Activated CD8-positive, alpha-beta memory T cell treated with anti-CD3 and anti-CD28 coated beads for 48 hours (primary cell): ENCODE measurements at places on chromosomes 5 and 9.

DNA sequence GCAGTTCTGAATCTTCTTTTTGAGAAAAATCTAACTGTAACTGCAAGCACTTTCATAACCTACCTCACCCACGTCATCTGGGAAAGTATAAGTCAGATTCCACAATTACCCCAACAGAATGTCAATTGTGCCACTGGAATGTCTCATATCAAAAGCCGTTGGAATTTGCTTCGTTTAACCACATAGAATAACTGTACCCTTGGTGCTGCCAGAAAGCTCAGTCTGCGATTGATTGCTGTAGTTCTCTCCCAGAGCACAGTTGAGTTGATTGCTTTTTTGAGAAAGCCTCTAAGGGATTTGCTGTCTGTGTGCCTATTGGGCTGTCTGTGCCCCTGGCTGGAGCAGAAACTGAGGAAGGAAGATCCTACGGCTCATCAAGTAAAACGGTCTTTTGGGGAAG lies 583.6 kb downstream of the TMEM38B start:
- no peak for DNase-seq

GRCh38 chr9:106925392-106925791 lies 62.4 kb downstream of the ZNF462 start:
- no peak for DNase-seq

GRCh38 chr9:94865582-94866452 lies 139.3 kb downstream of the AOPEP start:
- DNase-seq, result no peak

DNA sequence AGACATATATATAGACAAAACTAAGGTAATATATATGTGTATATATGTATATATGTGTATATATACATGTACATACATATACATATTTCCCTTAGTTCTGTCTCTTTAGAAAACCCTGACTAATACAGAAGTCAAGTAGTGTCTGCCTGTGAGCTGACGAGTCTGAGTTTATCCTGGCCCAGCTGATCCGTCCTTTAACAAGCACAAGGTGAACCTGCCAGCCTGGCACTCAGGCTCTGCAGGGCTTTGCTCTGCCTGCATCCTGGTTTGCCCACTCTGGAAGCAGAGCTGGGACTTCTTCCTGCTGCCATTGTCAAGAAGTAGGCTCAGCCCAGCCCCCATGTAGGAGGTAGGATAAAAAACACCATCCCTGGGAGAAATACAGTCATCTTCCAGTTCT lies 388.0 kb downstream of the ICE1 start:
- DNase-seq, result no peak

DNA sequence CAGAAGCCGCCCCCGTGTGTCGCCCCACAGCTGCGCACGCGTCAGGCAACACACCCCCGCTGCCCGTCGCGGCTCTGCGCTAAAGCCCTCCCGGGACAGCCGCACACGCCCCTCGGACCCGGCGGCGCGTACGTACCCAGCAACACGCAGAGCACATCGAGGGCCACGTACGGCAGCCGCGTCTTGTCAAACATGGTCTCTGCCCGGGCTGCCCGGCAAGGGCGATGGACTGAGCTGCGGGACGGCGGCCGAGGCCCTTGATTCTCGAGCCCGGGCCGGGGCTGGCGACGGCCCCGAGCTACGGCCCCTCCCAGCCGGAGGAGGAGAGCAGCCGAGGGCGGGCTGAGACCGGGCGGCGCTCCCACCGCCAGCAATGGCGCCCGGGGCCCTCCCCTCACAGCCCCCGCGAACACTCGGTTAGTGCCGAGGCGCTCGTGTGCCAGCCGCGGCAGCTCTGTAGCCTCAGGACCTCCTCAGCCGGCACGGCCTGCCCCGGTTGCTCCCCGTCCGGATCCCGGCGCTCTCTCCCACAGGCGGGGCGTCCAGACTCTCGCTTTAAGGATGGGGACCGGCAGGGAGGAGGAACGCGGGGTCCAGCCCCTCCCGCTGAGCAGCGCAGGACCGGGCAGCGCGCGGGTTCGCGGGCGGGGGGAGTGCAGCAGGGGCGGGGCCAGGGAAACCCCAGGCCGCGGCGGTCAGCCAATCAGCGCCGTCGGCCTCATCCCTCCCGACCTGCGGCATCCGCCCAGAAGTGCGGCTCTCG lies at the start of gene PLPP1:
Gene PLPP1, minus strand, starts transcription at position 529 of the 763 bp plus-strand sequence. Its CDS starts 335 bp downstream, at position 194.
- peak; percentile 77 for DNase-seq

GRCh38 chr9:126706698-126707053 lies 92.9 kb downstream of the LMX1B start:
- DNase-seq, result no peak

- DNase-seq, result no peak
Measured at GRCh38 chr5:31393126-31393525, 138.8 kb downstream of the DROSHA start.

GRCh38 chr5:35197351-35197750 lies 32.9 kb downstream of the PRLR start:
- no peak for DNase-seq

DNA sequence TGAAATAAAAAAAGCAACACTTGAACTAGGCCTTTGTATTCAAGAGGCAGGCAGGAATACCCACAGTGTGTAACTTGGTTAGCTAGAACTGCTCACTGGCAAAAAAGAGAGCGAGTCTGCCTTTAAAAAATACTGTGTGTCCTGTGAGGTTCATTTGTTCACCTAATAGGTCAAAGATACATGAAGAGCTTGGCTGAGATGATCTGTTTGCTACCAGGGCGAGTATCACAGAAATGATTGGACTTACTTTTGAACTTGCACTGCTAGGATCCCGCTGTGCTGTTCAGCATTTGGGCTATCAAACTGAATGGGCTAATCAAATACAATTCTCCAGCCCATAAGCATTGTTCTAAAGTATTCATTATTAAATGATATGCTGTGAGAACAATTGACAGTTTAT lies 229.1 kb downstream of the NFIB start:
- no peak for DNase-seq

DNA sequence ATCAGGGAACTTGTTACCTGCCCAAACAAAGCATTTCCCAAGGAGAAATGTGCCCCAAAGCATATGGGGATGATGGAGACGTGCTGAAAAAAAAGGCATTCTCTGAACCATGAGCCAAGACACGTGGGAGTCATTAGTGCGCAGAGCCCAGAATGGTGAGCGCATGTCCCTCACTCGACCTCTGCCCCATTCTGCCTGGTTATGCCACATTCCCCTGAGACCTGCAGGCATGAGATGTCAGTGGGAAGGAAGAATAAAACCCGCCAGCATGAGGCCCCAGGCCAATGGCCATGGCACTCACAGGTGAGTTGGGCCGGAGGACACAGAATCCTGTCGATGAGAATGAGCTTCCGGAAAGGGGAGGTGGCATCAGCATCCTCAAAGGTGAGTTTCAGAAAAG lies 228.9 kb downstream of the CDK5RAP2 start:
- no peak for DNase-seq

DNA sequence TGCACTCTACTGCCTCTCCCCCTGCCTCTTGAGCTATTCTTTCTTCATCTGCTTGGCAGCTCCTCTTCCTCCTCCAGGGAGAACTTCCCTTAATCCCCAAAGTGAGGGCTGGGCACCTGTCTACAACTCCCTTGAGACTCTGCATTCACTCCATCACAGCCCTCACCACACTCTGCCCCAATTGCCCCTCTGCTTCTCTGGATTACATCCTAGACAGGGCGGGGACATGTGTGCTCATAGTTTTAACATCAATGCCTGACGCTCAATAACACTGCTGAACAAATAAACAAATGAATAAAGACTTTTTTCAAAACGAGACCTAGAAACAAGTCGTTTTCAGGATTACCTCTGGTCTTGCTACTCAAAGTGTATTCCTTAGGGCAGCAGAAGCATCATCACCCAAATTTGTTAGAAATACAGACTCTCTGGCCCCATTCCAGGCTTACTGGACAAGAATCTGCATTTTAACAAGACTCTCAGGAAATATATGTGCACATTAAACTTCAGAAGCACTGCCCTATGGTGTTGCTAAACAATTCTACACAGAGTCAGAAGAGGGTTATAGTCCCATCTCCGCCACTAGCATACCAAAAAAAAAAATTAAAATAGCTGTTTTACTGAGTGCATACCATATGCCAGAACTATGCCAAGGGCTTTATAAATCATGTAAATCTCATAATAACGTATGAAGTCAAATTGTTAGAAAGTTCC lies 115.6 kb downstream of the CDK5RAP2 start:
- DNase-seq, result no peak

DNA sequence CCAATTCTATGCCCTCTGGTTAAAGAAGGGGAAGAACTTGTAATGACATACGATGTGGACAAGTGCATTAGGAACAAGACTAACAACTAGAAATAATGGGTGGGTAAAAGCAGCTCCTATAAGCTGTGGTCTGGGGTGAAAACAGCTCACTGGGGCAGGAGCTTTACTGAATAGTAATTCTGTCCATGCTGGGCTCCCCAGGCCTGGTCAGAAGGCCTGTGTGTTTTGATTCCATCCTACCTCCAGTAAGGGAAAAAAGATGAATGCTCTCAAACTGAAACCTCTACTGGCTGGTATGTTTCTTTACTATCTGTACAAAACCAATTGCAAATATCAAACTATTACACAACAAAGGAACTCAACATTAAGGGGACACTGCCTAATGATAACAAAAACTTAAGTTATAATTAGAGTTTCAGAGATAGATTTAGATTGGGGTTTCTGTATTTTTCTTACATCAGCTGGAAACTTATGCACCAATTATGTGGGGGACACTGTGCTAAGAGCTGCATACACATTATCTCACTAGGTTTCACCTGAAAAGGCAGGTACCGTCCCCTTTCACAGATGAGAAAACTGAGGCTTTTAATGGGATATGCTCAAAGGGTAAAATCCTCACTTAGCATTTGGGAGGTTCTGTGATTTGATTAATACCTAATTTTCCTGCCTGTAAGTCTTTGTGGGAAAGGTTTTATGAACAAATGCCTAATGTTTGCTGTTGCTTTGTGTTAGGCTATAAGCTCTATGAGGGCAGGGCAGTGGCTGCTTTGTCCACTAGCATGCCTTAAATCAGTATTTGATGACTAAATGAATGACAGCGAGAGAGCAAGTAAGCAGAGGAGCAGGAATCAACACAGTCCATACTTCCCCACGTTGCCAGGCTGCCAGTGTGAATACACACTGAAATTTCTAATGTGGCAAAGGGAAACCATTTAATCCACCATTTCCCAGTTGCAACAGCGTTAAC lies 53.6 kb downstream of the ELL2 start:
- DNase-seq, result no peak

- no peak for DNase-seq
Measured at GRCh38 chr5:82534986-82535385, 256.8 kb upstream of the RPS23 start.

- peak; percentile 54 for DNase-seq
Measured at GRCh38 chr9:136787690-136788400, 3.3 kb upstream of the TMEM141 start.

DNA sequence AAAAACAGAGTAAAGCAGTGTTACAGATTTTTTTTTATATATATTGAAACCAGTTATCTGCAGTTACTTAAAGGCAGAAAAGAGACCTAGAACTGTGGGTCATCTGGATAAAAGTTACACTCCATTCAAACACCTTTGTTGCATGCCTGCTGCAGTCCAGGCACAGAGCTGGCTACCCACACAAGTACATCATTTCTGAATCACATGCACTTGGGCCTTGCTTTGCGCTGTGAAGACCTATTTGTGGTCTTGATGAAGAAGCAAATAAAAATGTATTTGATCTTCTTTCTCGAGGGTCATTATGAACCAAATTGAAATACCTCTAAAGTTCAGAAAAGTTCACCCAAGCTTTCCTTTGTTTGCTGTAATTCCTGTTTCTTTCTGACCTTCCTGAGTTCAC lies 503.0 kb upstream of the ZNF608 start:
- DNase-seq, result no peak

- DNase-seq, result no peak
Measured at GRCh38 chr5:148713735-148714508, 59.6 kb upstream of the HTR4 start.

DNA sequence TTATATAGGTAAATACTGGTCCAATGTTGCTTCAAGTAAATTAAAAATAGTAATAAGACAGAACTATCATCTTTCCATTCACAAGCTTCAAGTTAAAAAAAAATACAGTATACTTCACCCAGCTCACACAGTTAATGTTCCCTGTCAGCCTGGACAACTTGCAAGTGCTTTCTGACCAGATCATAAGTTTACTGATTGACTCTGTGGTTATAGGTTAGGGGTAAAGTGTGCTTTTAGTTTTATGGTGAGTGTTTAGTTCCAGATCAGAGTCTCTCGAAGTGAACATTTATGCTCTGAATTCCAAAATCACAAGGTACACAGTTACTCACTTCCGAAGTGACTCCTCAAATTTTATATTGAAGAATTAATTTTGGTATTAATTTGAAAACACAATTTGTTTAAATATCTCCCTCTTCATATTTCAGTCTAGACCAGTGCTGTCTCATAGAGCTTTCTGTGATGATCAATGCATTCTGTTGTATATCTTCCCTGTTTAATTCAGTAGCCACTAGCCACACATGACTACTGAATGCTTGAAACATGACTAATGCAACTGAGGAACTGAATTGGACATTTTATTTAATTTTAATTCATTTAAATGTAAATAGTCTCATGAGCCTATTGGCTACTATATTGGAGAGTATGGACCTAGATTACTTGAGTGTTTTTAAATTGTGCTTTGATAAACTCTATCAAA lies 90.7 kb downstream of the MEF2C start:
- DNase-seq, result no peak

DNA sequence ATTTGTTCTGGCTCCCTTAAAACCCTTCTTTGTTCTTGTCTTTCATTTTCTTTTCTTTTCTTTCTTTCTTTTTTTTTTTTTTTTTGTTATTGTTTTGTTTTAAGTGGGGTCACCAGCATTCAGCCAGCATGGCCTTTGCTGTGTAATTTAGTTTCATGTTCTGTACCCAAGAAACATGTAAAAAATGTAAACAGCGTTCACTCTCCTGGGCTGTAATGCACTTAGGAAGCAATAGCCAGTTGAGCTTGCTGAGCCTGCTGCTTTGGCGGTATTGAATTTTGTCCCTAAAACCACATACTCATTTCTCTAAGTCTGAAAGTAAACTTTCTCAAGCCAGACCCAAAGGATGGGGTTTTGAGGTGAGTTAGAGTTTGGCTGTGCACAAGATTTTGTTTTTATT lies 158.6 kb downstream of the PAPPA start:
- no peak for DNase-seq

DNA sequence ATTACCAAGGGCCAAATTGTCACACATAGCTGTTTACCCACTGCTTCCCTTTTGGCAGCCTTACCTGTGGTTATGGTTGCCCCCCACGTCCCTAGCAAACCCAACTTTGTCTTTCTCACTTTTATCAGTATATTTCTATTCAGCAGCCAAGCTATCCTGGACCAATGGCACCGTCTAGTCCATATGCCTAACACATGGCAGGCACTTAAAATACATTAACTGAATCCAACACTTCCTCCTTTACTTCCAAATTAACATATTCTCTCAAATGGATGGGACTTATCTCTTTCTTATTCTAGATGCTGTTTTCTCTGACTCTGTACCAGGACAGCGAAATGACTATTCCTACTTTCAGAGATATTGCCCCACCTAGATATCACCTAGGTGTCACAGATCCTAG lies 50.9 kb upstream of the SLC44A1 start:
- DNase-seq, result no peak

DNA sequence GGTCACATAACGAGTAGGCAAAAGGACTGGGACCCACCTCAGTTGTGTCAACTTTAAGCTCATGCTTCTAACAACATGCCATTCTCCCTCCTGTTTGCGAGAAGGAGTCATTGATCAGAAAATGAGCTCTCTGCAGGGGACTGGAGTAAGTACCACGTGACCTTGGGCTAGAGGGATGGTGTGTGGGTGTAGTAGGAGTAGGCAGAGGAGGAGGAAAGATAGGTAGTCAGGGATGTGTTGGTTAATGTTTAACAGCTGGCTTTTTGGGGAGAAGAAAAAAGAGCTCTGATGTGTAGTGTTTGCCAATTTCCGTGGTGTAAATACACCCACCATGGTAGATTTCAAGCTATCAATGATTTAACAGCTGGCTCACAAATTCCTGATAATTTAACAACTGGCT lies 160.3 kb upstream of the TBC1D2 start:
- no peak for DNase-seq
